Smooth muscle cell of the pulmonary artery (primary cell): ENCODE measurements at places on chromosomes 6 and 20. TPM values are rescaled to one million over a fixed set of nuclear protein-coding genes. Genes with fewer than 3 reads are reported as not detected.

MYBL2 gene
- 1.3 and 2.4 TPM in 2 replicates for total RNA-seq

NKAIN4 gene
- total RNA-seq = not detected in 2 replicates

PLAGL2 gene
- 2.3 and 3.5 TPM in 2 replicates for total RNA-seq

CGA gene
- total RNA-seq = not detected in 2 replicates

RNF5 gene
- 20.5 and 26.7 TPM in 2 replicates for total RNA-seq

DPPA5 gene
- total RNA-seq = not detected in 2 replicates

RHAG gene
- not detected in 2 replicates for total RNA-seq

C6orf118 gene
- not detected in 2 replicates for total RNA-seq

SLC22A16 gene
- not detected in 2 replicates for total RNA-seq

EEF1A2 gene
- total RNA-seq = 2.3 and 3.5 TPM in 2 replicates

HM13 gene
- 101 and 113 TPM in 2 replicates for total RNA-seq

ADGB gene
- not detected in 2 replicates for total RNA-seq

SLC22A2 gene
- 0.07 and 1.7 TPM in 2 replicates for total RNA-seq

RAD21L1 gene
- 0.13 and 0.53 TPM in 2 replicates for total RNA-seq

SOBP gene
- 2.3 and 14.6 TPM in 2 replicates for total RNA-seq

CST2 gene
- total RNA-seq = 2.4 and 17.5 TPM in 2 replicates

C20orf173 gene
- not detected in 2 replicates for total RNA-seq
